ENCODE measurements at places on chromosomes 6 and 20.

- DNase-seq = no peak
Measured at GRCh38 chr6:23713211-23713610, 412.8 kb upstream of the NRSN1 start.

DNA sequence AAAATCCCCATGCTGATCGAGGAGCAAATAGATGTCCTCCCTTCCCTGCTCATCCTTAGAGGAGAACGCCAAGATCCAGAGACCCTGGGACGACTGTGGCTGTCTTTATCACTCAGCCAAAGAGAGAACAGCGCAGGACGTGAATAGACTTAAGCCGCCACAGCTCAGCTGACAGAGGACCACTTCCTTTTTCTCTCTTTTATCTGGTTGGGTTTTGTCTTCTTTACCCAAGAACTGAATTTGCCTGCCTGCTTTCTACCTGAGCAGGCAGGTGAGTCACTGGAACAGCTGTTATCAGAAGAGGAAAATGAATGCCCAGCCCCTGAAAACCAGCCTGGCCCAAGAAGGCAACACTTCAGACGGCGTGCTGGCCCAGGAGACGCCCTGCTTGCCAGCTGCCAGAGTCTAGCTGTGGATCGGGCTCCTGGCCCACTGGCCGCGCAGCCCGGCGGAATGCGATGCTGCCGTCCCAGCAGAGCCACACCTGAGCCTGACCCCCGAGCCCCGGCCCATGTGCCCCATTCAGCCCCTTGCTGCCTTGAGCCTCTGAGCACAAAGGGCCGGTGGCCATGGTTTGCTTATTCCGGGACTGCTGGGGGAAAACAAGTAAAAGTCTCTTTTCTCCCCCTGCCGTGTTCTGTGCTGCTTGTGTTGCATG lies 82.1 kb downstream of the TCP11 start:
- no peak for DNase-seq

- DNase-seq = no peak
Measured at GRCh38 chr6:30156262-30156599, 4.8 kb downstream of the TRIM10 start.

DNA sequence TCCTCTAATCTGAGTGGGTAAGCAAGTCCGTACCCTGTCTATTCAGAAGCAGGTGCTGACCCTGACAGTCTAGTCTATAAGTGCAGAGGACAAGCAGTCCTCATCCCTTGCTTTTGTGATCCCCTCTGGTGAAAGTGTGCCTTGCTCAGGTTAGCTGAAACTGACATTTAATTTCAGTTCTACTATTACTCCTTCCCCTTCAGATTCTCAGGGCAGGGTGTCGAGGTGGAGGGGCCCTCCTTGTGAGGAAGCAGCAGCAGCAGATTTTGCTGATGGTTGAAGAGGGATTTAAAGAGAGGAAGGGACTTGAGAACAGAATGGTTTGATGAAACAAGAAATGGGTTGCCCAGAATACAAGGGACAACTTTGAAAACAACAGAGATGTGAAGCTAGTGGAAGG lies 309.3 kb downstream of the CLIC5 start:
- DNase-seq = no peak

DNA sequence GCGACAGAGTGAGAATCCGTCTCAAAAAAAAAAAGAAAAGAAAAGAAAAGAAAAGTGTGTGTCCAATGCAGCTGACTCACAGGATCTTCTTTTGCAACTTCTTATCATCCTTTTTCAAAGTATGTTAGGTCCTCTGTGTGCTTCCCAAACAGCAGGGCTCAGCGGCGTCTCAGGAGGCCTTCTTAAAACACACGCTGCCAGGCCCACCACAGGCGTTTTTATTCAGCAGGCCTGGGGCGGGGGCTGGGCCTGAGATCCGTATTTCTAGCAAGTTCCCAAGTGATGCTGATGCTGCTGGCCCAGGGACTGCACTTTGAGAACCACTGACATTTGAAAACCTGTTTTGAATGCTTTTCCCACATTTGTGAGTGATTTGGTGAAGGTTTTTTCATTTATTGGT lies 57.1 kb downstream of the PSMG4 start:
- no peak for DNase-seq

DNA sequence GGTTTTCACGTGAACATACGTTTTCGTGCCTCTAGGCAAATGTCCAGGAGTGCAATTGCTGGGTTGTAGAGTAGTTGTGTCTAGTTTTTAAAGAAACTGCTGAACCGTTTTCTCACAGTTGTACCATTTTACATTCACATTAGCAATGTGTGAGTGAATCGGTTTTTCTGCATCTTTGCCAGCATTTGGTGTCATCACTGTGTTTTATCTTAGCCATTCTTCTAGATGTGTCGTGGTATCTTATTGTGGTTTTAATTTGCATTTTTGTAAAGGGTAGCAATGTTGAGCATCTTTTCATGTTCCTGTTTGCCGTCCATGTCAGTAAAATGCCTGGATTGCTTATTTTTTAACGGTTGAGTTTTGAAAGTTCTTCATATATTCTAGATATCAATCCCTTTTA lies 10.2 kb downstream of the DOK5 start:
- DNase-seq = no peak

GRCh38 chr6:108665495-108666196 lies 104.9 kb downstream of the FOXO3 start:
- DNase-seq = no peak

DNA sequence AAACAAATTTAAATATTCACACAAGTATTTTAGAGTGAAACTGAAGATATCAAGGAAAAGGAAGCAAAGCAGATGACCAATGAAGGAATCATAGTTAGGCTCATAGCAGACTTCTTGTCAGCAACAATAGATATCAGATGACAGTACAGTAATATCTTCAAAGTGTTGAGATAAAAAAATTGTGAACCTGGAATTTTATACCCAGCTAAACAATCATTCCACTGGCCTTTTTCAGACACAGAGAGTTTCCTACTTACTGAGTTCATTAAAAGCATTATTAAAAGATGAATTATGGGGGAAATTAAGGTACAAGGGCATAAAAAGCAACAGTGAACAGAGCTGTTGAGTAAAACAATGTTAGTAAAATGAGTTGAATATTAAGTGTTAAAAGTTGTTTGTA lies 254.6 kb downstream of the UST start:
- no peak for DNase-seq

DNA sequence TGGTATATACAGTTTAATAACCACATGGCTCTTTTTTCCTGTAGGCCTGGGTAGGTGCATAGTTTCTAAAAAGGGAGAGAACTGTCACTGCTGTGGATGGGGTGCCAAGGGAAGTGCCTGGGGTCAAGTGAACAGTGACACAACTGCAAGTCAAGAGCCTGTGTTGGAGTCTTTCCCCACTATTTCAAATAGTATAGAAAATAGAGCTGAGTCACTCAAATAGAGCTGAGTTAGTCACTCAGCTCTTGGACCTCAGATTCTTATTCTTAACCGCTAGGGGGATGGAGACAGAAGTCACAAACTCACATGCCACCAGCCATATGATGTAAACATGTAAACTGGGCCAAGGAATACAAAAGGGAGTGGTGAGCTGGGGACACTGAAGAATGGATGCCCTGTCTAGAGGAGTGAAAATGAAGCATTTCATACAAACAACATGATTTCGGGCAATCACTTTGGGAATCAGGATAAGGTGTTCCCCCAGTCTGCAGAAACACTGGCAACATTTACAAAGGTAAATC lies 2.1 kb downstream of the NQO2 start:
- DNase-seq = peak; percentile 69

DNA sequence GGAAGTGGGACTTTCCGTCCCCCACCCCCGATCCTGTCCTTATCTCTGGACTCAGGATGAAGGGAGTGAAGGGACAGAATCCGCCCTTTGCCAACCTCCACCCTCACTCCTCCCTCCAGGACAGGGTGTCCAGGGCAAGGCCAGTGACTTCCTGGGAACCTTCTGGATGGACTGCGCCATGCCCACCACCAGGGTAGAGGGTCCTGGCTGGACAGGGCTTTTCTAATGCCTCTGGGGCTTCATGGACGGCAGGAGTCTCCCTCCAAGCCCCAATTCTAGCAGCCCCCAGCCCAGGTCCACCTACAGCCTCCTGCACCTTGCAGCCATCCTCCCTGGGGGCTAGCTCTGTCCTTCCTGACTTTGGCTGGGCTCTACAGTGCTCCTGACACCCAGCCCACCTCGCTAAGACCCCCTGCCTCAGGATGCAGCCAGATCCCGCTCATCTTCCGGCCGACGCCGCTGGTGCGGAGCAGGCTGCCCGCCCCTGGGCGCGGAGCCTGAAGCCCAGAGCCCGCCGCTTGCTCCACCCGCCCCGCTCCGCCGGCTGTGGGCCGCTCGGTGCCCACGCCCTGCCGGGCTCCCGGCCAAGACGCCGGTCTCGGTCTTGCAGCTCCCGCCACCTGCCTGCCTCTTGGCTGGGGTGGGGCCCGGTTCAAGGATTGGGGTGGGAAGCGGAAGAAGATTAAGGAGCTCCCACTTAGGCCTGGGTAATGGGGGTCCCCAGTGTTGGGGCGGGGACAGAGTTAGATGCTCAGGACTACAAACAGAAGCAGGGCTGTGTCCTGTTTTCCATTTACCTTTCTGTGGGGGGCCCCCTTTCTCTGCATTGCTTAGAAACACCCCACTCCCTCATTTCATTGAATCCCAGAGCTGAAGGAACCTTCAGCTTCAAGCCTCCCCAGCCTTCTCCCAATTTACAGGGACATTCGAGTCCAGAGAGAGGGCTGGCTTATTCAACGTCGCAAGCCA lies 72.8 kb downstream of the MDGA1 start:
- no peak for DNase-seq

GRCh38 chr6:3011592-3011991 lies 11.9 kb downstream of the NQO2 start:
- DNase-seq = no peak

DNA sequence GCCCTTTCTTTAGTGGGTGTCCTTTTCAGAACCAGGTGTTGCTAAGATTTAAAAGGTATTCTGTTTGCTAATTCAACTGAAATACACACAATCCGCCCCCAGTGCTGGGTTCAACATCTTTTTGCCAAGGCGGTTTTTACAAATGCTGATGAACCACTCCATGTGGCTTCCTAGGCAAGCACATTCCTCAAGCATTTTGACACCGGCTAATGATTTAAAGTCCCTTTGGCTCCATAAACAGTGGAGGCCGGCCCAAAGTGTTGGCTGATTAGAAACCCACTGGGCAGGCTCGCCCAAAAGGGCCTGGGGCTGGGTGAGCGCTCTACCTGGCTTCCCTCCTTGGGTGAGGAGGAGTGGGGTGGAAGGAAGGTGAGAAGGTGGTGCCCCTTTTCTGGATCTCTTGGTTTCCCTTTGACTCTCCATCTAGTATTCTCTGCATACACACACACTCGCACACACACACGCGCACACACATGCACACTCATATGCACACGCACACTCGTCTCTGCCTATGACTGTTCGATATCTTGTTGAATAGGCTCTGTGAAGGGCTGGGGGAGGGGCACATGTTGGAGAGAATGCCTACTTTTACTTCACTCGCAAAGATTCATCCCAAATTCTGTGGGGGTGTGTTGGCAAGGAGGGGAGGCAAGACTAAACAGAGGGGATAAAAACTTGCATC lies 66.7 kb upstream of the ARMC2 start:
- no peak for DNase-seq

DNA sequence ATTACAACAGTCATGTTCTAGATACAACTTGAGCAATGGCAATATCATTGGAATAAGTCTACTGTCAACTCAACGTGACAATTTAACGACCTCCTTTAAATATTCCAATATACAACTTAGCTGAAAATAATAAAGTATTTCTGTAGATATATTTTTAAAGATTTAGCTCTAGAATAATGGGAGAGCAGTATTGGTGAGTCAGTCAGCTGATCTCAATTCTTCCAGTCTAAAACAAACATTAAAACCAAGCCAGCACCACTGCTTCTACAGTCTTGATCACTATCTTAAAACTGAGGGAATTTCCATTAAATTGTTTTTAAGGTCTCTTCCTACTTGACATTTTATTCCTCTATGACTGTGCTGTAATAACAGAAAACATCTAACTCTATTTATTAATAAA lies 38.2 kb downstream of the NOL7 start:
- no peak for DNase-seq

DNA sequence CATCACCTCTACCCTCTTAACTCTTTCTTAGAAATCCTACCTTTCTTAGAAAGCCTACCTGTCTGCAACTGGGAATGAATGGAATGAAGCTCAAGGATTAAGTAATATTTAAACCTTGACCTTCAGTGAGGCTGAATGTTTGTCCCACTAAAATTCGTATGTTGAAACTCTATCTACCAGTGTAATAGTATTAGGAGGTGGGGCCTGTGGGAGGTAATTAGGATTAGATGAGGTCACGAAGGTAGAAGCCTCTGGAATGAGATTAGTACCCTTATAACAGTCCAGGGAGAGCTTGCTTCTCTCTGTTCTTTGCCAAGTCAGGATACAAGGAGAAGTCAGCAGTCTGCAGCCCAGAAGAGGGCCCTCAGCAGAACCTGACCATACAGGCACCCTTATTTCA lies 158.0 kb downstream of the TENT5A start:
- DNase-seq = no peak

- no peak for DNase-seq
Measured at GRCh38 chr6:44356487-44356886, 14.0 kb downstream of the SPATS1 start.

GRCh38 chr20:731891-732560 lies 36.3 kb downstream of the SLC52A3 start:
- DNase-seq = no peak

- DNase-seq = no peak
Measured at GRCh38 chr6:38567436-38567835, 72.3 kb downstream of the BTBD9 start.

GRCh38 chr20:33568868-33569801 lies 79.2 kb downstream of the CBFA2T2 start:
- no peak for DNase-seq

GRCh38 chr20:61734733-61735502 lies 330.8 kb downstream of the TAF4 start:
- no peak for DNase-seq

- DNase-seq = no peak
Measured at GRCh38 chr6:157284738-157285421, 38.4 kb downstream of the TMEM242 start.

GRCh38 chr20:60974022-60974421 lies 278.0 kb upstream of the CDH4 start:
- DNase-seq = no peak

GRCh38 chr20:57908704-57909630 lies 199.2 kb upstream of the PMEPA1 start:
- DNase-seq = no peak

DNA sequence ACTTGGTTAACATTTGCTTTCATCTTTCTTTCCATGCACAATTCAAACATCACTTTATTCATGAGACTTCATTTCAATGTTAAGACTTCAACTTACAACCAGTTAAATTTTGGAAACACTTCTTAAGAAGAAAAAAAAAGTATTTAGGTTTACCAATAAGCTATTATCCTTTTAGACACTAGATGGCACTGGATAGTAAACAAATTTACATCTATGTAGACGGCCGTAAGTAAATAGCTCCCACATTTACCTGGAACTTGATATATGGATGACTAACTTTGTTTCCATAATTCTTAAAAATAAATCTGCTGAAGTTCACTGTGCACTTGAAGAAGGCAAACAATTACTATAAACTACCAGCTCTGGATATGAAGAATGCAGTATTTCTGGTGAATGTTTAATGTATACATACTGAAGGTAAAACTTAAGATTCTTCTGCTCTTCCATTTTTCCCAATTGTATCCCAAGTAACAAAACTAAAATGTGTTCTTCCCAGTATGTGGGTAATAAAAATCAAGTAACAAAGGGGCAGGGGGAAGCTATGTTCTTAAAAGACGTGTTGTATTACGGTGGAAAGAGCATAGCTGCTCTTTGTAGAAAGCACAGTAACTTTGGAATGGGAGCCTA lies 130.6 kb upstream of the C6orf118 start:
- no peak for DNase-seq

- no peak for DNase-seq
Measured at GRCh38 chr6:106981926-106982325, 7.4 kb upstream of the CD24 start.
